ENCODE measurements at places on chromosomes 4 and X. TPM values are rescaled to one million over a fixed set of nuclear protein-coding genes. Genes with fewer than 3 reads are reported as not detected.

Gene C1GALT1C1
- 19.3 TPM for total RNA-seq

Gene KLF8
- total RNA-seq, result 12.6 TPM

Gene DNAAF6
- total RNA-seq, result 4.9 TPM

Gene NLGN4X
- total RNA-seq, result 5.0 TPM

Gene DACH2
- not detected for total RNA-seq

Data from lung (tissue), 17 donors.